ENCODE measurements at places on chromosomes 1 and 21.

DNA sequence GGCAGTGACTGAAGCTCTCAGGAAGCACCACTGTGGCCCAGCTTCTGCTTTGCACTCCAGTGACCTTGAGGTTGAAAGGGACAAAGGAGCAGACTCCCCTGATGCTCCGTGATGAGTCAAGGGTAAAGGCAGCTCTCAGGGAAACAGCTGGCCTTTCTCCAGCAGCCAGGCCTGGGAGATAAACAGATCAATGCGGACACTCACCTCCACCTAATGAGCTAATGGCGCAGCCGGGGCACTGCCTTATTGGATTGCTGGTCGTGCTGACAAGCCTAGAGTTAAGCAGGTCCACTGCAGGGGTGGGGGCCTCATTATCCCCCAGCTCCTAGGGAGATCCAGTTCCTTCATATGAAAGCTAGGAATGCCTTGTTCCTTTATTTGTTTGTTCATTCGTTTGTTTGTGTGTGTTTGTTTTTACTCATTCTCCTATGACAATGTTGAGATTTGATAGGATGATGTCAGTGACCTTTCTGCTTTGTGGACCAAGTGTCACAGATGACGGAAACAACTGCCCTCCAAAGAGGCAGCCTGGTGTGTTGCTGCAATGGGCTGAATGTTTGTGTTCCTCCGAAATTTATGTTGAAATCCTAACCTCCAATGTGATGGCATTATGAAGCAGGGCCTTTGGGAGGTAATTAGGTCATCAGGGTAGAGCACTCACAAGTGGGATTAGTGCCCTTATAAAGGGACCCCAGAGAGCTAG is 141.4 kb upstream of the BEND5 start:
- DNase-seq, result peak; percentile 65

- DNase-seq, result no peak
These were observed 314.8 kb upstream of the C1orf174 start for GRCh38 chr1:4214826-4215225.

DNA sequence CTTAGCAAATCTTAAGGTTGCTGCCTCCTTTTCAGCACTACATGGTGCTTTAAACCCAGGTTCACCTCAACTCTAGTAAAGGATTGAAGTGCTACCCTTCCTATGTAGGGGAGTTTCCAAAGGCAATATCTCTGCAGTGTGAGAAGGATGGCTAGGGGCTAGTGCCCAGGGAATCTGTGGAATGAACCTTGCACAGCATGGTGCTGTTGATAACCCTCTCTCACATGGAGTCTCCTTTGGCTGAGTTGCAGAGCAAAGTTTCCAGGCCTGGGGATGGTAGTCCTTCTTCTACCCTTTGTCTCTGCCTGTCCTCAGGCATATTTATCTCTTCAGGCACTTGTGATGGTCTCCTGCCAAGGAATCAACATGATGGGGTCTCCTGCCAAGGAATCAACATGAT is 59.4 kb downstream of the AXDND1 start:
- no peak for DNase-seq

GRCh38 chr21:35652872-35653271 is 407.5 kb downstream of the SETD4 start:
- DNase-seq, result no peak

DNA sequence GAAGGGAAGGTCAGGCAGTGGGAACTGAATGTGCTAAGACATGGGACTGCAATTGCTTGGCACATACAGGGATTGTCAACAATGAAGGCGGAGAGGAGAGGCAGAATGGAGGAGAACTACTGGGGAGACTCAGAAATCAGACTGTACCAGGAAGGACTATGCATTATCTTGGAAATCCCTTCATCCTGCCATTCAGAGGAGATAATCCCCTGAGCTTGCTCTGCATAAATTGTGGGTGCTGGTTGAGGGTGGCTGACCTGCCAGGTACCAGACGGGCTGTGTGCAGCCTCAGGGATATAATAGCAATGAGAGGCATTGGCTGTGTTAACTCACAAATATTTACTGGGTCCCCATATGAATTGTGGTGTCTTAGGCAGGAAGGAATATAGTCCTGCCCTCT is 5.0 kb upstream of the TRABD2B start:
- DNase-seq, result no peak

GRCh38 chr21:46153247-46154154 is 1.9 kb downstream of the FTCD start:
- peak; percentile 71 for DNase-seq

- DNase-seq, result no peak
These were observed 181.2 kb upstream of the RAB4A start for GRCh38 chr1:229089586-229090208.

GRCh38 chr1:154954541-154954940 is 1.4 kb downstream of the PBXIP1 start:
- no peak for DNase-seq

DNA sequence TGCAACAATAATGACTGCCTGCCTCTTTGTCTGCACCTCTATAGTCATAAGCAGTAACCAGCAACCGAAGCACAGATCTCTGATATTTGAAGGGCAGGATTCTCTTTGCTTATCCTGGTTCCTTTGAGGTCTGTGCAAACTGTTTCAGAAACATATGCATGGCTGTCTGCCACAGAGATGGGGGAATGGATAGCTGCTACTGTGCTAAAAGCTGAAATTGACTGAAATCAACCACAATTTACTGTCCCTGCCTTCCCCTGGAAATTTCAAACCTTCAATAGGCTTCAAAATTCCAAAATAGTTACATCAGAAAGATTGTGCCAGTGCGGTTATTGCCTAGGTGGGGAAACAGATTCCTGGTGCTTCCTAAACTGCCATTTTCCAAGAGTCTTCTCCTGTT is 136.8 kb upstream of the GORAB start:
- no peak for DNase-seq

GRCh38 chr1:67893126-67893495 is 59.8 kb upstream of the GNG12 start:
- no peak for DNase-seq

- DNase-seq, result no peak
These were observed 48.6 kb downstream of the ITPKB start for GRCh38 chr1:226690460-226690982.

GRCh38 chr1:80961464-80962190 is 839.1 kb upstream of the ADGRL2 start:
- no peak for DNase-seq

DNA sequence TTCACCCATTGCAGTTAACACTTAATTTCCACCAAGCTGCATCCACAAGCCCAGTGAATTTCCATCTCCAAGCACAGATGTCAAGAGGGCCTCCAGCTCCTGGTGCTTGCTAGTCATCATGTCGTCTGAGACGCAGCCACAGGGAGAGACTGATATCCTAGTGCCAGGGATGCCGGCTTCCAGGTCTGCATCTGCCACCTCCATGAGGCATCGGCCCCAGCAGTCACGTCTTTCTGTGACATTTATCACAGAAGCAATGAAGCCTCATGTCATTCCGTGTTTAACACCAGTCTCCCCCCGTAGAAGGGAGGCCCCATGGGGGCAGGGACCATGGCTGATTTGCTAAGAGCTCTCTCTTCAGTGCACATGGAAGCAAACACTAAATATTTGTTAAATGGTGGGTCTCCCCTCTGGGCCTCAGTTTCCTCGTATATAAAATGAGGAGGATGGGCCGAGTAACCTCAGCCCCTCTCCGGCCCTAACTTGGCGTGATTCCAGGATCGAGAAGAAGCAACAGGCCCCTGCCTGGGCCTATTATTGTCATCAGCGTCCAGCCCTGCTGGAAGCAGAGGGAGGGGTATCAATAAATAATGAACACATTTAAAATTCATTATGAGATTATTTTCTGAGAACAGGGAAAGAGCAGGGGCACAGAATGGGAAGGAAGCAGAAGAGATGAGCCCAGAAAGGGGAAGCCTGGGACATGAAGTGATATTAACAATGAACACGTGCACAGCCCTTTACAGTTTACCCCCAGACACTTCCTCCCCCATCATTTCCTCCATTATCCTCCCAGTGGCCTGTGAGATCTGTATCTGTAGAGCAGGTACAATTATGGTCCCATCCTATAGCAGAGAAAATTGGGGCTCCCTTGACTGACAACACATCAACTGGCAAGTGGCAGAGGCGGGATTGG is 837 bp upstream of the C1QB start:
- DNase-seq, result no peak

- no peak for DNase-seq
These were observed 30.2 kb downstream of the NEK7 start for GRCh38 chr1:198186916-198187580.

DNA sequence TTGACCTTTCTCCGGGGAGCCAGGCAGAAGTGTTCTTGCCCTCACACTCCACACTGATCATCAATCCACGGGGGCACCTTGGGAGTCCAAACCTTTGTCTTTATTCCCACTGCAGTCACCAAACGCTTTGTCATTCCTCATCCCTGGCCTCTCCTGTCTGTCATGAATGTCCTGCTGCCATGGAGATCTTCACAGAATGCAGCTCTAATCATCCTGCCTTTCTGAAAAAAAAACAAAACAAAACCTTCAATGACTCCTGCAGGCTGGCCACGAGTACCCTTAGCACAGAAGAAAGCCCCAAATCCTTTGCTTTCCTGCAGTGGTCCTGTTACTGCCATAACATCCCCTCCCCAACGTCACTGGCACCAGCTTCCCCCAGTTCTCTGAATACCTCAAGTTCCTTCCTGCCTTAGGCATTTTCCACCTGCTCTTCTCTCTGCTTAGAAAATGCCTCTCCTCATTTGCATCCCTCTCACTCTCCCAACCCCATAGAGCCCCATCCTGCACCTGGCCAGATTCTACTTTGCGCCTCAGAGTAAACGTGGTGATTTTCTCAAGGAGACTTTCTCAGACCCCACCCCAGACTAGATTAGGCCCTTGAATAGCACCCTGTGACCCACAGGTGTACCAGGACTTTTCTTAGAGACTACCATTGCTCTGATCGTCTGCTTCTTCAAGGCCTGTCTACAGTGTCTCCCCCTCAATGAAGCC is 131.2 kb downstream of the AK5 start:
- no peak for DNase-seq

DNA sequence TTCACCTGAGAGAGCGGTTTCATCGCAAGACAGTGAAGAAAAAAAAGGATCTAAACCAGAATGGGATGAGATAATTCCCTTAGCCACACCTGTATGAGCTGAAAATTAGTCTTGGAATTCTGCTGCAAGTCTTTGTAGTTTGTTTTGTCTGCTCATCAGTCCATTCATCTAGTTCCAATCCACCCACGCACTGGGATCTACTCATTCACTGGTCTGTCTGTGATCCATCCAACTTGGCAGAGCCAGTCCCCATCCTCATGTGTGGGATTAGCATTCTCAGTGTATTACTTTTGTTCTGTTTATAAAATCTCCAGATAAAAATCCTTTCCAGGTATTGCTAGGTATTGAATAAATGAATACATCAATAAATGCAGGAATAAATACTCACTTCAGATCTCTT is 266.5 kb upstream of the USP24 start:
- DNase-seq, result no peak

DNA sequence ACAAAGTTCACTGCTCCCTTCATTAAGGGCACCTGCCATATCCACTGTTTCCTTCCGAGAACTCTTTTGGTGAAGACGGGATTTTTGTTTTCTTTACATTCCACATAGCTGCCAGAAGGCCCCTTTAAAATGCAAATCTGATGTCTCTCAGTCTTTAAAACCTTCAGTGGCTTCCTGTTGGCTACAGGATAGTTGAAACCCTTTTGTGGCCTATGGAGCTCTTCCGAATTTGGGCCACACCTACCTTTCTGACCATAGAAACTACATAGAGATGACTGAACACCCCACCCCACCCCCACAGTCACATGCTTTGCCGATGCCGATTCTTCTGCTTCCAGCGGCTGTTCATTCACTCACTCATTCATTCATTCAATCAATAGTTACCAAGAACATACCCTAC is 502.6 kb downstream of the KIF26B start:
- no peak for DNase-seq

- DNase-seq, result no peak
These were observed 128.5 kb upstream of the KIF26B start for GRCh38 chr1:245026247-245026646.

GRCh38 chr1:173509797-173510196 is 32.7 kb downstream of the PRDX6 start:
- no peak for DNase-seq

GRCh38 chr1:45886229-45886628 is 82.8 kb downstream of the MAST2 start:
- no peak for DNase-seq
